ENCODE measurements at places on chromosomes 1 and 21. TPM values are rescaled to one million over a fixed set of nuclear protein-coding genes. Genes with fewer than 3 reads are reported as not detected.

The RRP1B gene
- total RNA-seq: 40.4 TPM

The PIK3R3 gene
- total RNA-seq: 5.0 TPM

The LIX1L gene
- 73.3 TPM for total RNA-seq

The PIGV gene
- total RNA-seq: 11.5 TPM

The HPCAL4 gene
- under 0.01 TPM for total RNA-seq

The CHRNB2 gene
- total RNA-seq: under 0.01 TPM

The FAM78B gene
- 0.27 TPM for total RNA-seq

The OSCP1 gene
- total RNA-seq: 8.7 TPM

The ECM1 gene
- total RNA-seq: 8.0 TPM

The ADGRL4 gene
- 139 TPM for total RNA-seq

The OR14K1 gene
- not detected for total RNA-seq

The ADAM30 gene
- total RNA-seq: not detected
